ENCODE measurements at places on chromosomes 3 and 15.
A peak's percentile ranks its signal among the peaks of the same experiment; 100 is the strongest.

GRCh38 chr3:149536429-149536828, 61.9 kb downstream of the TM4SF4 start:
- peak; percentile 81 for DNase-seq

- no peak for DNase-seq
Observed at GRCh38 chr3:186093271-186093900, 15.5 kb downstream of the ETV5 start.

GRCh38 chr3:124385996-124386395, 344.3 kb upstream of the UMPS start:
- no peak for DNase-seq

DNA sequence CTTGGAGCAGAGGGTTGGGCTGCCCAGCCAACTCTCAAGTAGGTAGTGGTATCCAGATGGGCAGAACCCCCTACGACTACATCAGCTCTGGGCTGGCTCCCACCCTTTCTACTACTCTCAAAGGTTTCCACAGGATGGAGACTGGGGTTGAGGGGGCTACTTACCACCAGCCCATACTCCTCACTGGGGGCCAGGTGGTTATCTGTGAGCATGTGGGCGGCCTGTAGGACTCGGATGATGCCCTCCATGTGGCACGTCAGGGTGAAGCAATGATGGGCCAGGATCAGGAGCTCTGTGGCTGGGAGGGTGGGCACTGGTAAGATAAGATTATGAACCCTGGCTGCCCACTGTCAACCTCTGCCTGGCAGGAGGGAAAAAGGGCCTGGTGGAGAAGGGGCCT, 33.4 kb downstream of the EIF3J start:
- no peak for DNase-seq

DNA sequence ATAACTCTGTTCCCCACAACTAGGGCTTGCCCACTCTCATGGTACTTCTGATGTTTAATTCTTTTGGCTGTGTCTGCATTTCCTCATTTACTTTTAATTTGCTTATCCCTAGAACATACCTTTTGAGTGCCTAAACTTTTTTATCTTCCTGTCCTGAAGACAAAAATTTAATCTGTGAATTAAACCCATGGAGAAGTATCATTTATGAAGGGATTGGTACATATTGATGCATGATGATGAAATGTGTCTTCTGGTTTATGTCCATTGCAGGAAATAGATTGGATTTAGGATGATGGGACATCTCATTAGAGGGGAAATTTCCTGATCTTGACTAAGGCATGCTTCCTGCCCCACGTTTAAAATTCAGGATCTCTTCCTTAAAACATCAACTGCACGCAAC, 109.5 kb downstream of the PGPEP1L start:
- DNase-seq: no peak

All from neural progenitor cell (in vitro differentiated cells).